ENCODE measurements at places on chromosomes 7 and 10.

DNA sequence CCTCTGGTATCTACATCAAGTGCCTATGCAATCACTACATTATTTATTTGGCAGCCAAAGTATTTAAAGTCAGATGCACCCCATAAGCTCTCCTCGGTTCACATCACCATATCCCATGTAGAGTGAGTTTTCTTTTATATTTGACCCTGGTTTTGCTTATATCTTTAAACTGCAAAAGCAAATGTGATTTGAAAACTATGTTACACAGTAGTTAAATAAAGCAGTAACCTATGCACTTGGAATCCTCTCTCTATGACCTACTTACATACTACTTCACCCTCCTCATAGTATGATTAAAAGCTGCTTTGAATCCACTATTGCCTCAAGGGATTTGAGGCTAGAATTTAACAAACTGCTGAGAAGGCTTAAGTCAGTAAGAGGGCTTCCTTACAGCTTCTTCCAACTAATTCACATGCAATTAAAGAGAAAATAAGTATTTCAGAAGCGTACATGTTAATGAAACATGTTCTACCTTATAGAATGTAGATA lies 2.2 kb upstream of the CELF2 start:
- DNase-seq, result no peak

- no peak for DNase-seq
Observed at GRCh38 chr7:96219378-96220130, 102.3 kb downstream of the SLC25A13 start.

DNA sequence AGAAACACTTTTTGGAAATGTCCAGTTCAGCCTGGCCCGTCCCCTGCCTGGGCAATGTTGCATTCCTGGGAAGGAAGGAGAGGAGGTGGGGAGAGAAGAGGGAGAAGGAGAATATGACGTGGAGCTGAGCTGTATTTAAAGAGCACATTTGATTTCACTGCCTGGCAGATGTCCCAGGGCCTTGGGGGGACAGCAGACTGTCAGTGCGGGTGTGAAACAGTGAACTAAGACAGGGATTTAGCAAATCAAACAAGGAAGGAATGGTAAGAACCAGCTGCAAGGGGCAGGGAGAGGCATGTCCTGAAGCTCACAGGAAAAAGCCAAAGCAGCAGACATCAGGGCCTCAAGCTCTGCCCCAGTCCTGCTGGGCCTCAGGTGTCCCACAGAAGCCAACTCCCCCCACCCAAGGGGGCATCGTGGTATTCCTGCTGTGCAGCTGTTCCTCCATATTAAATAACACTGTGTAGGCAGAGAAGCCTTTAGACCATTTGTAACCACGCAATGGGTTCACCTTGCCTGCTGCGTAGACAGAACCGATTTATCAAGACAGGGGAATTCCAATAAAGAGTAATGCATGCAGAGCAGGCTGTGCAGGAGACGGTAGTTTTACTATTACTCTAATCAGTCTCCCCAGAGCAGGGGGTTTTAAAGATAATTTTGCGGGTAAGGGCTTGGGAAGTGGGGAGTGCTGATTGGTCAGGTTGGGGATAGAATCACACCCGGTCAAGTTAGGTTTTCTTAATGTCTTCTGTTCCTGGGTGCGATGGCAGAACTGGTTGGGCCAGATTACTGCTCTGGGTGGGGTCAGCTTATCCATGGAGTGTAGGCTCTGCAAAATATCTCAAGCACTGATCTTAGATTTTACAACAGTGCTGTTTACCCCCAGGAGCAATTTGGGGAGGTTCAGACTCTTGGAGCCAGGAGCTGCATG lies 18.3 kb downstream of the LEP start:
- no peak for DNase-seq

- DNase-seq, result no peak
Observed at GRCh38 chr10:91616137-91616536, 16.7 kb downstream of the PPP1R3C start.

- no peak for DNase-seq
Observed at GRCh38 chr7:65749518-65749917, 123.4 kb upstream of the VKORC1L1 start.

GRCh38 chr10:18350340-18350739 lies 210.1 kb downstream of the CACNB2 start:
- DNase-seq, result no peak

GRCh38 chr10:51297438-51297837 lies 223.2 kb downstream of the PRKG1 start:
- DNase-seq, result no peak

DNA sequence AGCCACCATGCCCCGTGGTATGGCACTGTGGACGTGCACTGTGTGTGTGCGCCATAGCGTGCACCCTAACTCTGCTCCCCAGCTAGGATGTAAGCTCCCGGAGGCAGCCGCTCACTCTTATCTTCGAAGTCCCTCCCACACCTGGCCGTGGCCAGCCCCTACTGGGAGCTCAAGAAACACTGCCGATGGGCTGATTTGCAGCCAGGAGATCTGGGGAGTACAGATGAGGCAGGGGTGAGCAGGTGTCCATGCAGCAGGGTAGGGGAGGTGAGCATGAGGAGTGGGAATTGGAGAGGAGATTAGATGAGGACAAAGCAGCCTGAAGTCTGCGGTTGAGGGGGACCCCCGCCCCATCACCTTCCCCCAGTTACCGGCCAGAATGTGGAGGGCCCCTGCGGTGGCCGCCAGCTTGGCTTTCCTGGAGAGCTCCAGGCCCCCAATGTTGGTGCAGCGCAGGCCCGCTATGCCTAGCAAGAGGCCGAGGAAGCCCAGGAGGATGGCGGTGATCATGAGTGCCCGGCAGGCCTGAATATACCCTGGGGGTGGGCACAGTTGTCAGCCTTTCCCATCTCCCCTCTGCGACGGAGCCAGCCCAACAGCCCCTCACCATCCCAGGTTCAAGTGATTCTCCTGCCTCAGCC lies 3.6 kb downstream of the CLDN15 start:
- no peak for DNase-seq

DNA sequence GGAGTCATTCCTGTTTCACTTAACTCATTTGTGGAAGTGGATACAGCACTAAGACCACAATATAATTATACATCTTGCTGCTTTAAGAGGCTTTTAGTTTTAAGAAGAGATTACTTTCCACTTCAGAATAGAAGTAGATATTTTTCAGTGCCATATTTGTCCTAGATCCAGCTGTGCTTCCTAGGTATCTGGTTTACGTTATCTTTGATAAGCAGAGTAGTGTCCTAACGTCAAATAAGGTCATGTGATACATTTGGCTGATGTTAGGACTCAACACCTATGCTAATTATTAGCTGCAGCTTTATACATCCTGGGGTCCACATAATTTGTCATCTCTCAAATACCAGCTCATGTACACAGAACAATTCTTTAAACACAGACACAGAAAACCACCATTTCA lies 196.2 kb upstream of the SMIM30 start:
- no peak for DNase-seq

- DNase-seq, result no peak
Observed at GRCh38 chr7:78562191-78562590, 763.6 kb downstream of the PHTF2 start.

- DNase-seq, result no peak
Observed at GRCh38 chr7:158649279-158649678, 55.3 kb downstream of the NCAPG2 start.

DNA sequence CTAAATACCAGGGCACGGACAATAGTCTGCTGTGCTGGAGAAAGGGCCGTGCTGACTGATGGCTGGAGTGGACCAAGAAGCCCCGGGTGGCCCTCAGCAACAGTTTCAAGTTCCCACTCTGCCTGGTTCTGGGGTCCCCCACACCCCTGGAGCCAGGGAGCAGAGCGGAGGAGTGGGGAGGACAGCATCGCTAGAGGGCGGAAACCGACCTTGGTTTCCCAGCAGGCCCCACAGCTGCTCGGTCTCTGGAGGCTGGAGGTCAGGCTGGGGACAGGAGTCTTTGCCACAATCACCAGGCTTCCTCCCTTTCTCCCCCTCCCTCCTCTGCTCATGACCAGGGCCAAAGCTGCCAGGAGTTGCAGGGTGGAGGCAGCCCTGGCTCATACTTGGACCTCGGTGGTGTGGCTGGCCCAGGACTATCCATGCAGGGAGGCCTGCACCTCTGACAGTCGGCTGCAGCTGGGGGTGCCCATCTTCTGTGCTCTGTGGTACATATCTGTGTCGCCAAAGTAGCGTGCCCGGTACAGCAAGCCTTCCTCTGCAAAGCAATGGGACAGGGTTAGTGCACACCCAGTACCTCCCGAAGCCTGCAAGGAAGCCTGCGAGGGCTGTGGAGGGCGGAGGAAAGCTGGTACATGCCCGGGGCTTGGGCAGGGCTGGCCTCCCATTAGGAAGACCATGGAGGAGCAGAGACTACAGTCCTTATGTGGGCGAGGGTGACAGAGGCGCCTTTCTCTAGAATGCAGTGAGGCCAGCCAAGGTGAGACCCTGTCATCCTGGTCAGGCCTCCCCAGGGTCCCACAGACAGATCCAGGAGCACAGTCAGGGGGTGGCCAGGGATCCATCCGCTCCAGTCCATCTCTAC lies 19.1 kb downstream of the DNAJB12 start:
- no peak for DNase-seq

DNA sequence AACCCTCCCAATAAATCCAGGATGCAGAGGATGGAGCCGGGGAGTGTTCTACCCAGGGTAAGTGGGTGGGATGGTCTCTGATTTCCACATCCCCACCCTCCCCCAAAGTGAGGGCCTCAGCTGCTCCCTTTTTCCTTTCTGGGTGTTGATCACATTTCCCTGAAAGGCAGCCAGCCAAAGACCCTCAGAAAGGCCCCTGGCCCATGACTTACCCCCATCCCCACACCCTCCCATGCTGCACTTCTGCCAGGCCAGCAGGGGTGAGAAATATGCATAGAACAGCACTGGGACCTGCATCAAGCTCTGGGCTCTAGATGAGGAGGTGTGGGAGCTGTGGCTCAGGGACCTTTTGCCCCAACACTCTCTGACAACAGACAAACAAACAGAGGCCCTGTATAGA lies 927.3 kb upstream of the ZNF722 start:
- DNase-seq, result no peak

DNA sequence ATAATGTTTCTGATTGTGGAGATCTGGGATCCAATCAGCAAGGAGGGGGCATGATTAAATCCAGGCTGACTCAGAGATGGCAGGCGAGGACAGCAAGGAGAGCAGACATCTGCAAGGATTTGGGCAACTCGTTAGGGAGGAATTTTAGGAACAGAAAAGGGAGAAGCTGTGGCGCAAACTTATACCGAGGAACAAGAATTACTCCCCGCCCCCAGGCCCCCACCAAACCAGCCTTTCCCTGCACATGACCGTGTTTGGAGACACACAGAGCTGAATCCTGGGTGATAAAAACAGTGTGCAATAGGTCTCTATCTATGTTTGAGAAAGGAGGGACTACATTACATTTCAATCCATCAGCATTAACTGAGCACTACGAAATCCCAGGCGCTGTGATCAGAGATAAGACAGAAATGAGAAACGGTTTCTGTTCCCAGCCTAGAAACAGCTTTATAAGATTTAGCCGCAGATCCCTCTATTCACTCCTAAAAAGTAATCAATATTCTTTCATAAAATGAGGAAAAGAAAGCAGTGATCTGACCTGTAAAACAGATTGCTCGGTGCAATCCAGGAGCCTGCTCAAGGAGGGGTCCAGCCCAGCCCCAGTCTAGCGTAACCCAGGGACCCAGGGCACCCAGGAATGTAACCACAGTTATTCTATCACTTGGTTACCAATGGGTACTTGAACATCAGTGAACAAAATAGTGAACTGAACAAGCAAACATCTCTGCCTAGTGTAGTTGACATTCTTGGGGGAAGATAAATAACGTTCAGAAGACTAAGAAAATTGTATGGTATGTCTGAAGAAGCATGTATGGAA lies 37.2 kb upstream of the RAPGEF5 start:
- no peak for DNase-seq

DNA sequence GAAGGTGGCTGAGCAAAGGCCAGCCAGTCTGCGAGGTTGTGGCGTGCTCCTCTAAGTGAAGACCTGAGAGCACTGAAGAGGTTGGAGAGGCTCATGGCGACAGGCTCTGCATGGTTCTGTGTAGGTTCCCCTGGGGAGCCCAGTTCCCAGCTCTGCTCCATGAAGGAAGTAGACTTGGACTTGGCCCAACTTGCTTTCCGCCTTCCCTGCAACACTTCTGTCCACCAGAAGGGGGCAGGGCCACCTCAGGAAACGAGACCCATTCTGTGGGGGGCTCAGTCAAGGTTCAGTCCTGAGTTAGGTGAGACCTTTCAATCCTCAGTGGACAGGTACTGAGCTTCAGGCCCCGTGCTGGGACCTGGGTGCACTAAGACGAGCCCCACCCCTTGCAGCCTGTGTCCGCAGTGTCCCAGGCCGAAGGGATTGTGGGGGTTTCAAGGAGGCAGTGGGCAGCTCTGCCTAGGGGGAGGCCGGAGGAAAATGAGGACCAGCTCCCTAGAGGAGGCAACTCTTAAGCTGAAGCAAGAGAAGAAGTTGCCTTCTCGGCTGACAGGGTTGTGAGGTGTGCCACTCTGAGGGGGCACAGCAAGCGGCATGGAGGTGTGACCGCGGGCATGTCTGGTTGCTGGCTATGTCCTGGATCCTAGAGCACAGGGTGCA lies 15.0 kb upstream of the PCBD1 start:
- DNase-seq, result no peak

DNA sequence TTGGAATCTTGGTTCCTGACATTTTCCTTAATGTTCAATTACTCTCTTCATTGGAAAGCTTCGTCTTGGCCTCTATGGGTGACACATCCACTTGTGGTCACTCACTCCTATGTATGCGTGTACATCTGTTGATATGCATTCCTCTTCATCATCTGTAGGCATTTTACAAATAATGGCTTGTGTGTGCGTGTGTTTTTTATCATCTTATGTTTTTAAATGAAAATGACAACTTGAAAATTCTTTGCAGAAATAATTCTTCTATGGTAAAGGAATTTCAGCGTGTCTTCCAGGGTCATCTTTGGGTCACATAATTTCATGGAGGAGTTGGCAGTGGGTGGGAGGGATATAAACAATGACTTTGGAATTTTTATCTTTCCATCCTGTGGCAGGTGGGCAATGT lies 925.1 kb downstream of the LRMDA start:
- DNase-seq, result no peak

DNA sequence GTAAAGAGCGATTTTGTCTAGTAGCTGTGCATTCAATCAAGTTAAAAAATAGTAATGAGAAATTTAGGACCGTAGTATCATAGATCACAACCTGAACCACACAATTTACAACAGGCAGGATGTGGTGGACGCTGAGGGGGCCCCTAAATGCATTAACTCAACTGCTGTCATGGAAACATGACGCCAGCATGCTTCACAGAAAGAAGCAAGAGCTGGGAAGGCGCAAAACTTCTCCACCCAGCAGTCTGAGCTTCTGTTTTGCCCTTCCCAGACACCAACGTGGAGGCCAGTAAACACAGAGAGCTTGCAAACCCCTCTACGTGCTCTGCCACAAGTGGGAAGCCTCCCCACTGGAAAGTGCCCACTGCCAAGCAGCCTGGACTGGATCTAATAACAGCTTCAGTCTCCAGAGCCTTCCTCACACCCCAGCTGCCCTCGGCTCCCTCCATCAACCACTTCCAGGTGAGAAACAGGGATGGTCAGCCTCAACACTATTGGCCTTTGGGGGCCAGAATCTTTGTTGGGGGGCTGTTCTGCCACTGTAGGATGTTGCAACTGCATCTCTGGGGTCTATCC lies 151.8 kb downstream of the SFMBT2 start:
- peak; percentile 39 for DNase-seq

GRCh38 chr7:22821702-22822485 lies 755 bp downstream of the TOMM7 start:
- DNase-seq, result no peak
